Activated CD4-positive, alpha-beta T cell treated with anti-CD3 and anti-CD28 coated beads, Interleukin-2, amount 50 U/mL, for 4 hours (primary cell): ENCODE measurements at places on chromosomes 5 and 9.

DNA sequence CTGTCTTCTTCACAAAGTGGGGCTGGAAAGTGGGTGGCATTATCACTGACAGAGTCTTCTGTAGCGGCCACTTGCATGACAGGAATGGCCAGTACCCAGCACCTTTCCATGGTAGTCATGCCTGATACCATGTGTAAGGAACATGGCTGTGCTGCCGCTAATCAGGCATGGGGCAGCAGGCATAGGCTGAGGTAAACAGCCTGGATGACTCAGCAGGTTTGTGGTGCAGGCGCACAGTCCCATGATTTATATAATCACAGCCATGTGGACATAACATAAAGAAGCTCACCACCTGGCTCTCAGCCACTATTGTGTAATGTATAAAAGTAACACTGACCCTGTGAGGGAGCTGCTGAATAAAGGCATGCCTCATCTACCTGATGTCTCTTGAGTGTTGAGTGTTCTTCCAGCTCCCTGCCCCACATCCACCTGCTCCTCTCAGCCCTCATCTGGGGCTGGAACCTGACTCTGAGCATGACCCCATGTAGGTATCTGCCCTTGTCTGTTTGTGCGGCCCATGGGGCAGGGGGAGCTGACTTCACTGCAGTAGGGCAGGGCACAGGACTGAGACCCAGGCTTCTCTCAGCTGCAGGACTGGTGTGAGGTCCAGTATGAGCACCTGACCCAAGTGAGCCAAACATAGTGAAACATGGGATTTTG lies 13.2 kb upstream of the ICE1 start:
- DNase-seq: no peak

- DNase-seq: no peak
Measured at GRCh38 chr9:91939978-91940377, 10.1 kb downstream of the ROR2 start.

DNA sequence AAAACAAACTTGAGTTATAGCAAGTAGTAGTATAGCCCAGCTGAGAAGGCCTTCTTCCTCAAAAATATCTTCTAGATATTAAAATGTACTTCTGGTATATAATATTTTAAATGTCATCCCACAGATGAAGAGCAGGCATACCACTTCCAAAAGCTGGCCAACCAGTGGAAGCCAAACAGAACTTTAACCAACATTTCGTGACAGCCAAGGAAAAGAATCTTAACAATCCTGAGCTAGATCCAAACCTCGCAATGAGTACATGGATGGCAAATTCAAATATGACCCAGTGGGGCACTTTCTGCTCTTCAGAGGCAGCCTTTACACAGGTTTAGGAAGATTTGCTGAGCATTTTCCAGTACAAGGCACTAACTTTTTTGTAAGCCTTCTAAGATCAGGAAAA lies 91.8 kb upstream of the ACO1 start:
- DNase-seq: no peak

DNA sequence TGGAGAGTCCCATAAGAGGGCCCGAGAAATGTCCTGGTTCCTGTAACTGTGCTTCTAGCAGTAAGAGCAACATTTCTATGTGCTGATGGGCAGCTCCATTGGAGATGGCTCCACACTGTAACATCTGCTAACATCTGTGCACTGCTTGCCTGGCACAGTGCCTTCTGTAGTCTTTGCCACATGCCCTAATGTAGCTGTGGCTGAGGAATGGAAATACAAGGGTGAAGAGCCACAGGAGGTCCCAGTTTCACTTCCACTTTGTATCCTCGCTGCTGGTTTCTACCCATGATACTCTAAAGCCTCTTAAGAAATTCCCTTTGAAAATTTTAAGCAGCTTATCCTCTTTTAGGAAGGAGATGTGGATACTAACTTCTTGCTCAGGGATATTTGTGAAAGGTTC lies 97.4 kb downstream of the HOMER1 start:
- DNase-seq: no peak

DNA sequence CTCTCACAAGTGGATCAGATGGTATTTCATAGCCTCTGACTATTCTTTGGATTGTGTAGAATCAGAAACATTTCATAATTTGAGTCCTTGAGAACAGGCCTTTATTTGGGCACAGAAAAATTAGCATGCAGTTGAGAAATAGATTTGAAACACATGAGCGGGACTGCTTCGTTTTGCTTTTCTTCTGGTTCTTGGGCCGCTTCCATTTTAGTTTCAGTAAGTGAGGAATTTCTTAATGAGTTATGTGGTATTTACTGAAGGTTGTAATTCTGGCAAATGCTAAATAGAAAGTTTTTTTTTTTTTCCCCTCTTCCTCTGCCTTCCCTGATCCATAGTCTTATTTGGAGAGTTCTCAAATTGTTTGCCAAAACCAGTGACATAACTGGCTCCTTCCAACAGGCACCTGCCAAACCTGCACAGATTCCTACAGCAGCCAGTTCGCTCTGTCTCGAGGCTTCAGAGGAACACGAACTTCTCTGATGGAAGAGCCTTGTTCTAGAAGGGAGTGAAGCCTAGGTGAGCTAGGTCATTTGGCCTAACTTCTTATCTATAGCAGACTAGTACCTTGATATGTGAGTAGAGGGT lies 71.2 kb upstream of the SLC28A3 start:
- DNase-seq: no peak

- DNase-seq: no peak
Measured at GRCh38 chr5:153626836-153627235, 136.4 kb downstream of the GRIA1 start.
